ENCODE measurements at places on chromosomes 3 and 15.

DNA sequence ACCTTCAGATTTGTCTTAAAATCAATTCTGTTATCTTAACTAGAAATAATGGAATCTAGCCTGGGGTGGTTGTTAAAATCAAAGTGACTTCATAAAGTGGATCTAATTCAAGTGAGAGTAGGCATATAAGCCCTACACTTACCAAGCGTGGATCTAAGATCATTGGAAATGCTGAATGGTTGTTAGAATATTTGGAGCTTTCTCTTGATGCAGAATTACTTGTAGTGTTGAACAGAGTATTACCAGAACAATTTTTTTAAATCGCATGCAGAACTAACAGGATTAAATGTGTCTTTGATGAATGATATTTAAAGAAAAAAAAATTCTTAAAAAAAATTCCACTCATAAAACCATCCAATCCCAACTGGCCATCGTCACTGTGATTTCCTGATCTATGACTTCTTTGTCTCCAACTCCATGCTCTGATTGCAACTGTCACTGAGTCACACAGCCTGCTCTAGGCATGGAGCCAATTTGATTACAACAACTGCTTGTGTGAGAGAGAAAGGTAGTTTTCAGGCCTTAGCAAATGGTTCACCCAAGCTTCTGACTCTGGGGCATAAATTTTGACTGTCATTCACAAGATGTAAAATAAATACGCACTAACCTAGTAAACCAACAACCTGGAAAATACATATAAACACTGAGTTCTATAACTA, 25.9 kb upstream of the SPRED1 start:
- DNase-seq: no peak

DNA sequence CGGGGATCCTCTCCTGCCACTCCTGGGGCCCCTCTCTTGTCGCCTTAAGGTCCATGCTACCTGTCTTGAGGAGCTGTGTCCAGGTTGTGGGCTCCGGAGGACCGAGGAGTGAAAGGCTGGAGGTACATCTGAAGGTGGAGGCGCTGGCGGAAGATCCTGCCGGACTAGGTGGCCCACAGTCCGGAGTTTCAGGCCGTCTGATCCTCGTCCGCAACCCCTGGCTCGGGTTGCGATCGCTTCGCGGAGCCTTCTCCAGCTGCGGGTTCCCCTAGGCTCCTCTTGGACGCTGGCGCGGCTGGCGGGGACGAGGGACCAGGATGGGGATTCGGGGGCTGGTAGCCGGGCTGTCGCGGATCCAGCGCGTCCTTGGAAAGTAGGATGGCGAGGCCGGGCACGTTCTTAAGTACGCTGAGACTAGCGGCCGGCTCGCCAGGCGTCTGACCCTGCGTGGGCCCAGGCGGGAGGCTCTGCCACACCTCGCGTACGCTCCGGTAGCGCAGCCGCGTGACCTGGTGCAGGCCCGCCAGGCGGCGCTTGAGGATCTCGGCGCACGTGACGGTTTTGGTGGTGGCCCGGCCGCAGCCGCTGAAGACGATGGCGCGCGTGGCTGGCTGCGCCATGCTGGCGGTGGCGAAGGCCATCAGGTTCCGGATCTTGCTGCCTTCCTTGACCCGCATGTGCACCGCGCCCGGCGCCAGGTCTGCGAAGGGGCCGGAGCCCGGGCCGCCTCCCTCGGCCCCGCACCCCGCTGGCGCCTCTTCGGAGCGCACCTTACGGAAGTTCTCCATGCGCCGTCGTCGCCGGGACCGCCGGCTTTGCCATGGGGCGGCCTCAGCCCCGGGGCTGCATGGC, 550 bp downstream of the RPP25 start:
- peak; percentile 31 for DNase-seq

GRCh38 chr3:29565236-29565635, 284.4 kb downstream of the RBMS3 start:
- DNase-seq: no peak

DNA sequence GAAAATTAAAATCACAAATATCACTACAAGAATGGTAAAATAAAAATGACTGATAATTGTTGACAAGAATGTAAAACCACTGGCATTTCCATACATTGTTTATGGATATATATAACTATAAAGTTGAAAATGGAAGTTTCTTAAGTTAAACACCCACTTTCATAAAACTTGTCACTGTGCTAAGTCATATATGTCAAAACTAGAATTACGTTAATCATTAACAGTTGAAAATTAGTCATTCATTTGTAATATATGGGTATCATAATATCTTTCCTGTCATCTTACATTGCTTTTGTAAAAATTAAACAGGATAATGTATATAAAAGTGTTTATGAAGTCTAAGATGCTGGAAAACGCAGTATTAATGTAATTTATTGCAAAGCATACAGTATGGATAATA, 1398.6 kb upstream of the ALCAM start:
- no peak for DNase-seq

DNA sequence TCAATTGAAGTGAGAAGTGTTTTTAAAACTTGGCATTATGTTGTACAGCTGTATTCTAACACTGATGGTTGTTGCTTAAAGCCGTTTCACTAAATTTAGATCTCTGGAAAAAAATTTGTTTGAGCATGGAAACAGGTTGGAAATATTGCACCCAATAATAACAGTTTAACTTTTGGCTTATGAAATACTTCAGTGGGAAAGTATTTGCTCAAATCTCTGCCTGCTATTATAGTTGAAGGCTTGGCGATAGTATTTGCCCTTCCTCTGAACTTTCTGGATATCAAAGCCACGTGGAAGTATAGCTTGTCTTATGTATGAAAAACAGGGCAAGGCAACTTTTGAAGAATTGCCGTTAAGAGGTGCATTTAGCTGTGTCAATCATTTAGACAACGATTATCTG, 270.3 kb upstream of the LRRFIP2 start:
- DNase-seq: no peak

DNA sequence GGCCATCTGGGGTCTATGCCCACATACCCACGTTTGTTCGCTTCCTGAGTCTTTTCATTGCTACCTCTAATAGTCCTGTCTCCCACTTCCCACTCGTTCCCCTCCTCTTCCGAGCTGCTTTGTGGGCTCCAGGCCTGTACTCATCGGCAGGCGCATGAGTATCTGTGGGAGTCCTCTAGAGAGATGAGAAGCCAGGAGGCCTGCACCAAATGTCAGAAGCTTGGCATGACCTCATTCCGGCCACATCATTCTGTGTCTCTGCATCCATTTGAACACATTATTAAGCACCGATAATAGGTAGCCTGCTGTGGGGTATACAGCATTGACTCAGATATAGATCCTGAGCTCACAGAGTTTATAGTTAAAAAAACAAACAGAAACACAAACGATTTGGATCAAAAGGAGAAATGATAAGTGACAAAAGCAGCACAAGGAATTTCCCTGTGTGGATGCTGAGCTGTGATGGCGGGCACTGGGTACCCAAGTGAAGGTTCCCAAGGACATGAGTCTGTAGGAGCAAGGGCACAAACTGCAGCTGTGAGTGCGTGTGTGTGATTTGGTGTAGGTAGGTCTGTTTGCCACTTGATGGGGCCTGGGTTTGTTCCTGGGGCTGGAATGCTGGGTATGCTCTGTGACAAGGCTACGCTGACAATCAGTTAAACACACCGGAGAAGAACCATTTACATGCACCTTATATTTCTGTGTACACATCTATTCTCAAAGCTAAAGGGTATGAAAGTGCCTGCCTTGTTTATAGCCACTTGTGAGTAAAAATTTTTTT, 35.9 kb downstream of the NR1I2 start:
- DNase-seq: no peak

- peak; percentile 70 for DNase-seq
Observed at GRCh38 chr3:141498598-141499223, 11.9 kb downstream of the RASA2 start.

GRCh38 chr3:88263417-88264100, 113.8 kb downstream of the C3orf38 start:
- no peak for DNase-seq

- no peak for DNase-seq
Observed at GRCh38 chr3:33786565-33787327, 11.7 kb upstream of the PDCD6IP start.

- DNase-seq: no peak
Observed at GRCh38 chr3:142498397-142499180, 50.8 kb upstream of the XRN1 start.

DNA sequence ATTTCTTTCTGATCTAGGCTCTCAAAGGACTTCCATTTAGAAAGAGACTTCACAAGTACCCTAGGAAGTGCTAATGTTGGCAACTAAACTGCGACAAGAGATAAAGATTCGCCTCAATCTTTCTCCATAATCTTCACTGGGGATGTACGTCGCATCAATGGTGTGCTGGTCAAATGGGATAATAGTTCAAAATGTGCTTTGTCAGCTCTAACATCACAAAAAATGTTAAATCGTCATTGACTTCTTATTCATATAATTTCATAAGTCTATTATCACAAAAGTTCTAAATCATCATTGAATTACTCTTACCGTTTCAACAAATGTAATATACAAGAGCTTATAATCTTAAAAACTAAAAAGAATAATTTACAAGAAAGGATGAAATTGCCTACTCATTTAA, 727.7 kb downstream of the ROBO1 start:
- DNase-seq: no peak

DNA sequence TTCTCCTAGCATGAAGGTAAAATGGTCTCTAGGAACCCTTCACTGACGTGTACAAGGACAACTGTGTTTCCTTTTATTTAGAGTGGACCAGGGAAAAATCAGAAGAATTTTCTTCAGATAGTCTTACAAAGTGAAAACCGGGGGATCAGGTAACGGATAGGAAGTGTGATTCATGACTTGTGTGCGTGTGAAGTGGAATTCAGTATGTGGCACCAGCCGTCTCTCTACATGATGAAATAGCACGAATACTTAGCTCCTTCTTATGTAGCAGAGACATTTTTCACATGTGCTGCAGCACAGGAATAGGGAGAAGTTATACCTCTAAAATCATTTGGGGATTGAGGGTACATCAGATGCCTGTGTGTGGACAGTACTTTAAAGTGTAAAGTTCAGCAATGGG, 159.2 kb downstream of the MEX3B start:
- DNase-seq: no peak

DNA sequence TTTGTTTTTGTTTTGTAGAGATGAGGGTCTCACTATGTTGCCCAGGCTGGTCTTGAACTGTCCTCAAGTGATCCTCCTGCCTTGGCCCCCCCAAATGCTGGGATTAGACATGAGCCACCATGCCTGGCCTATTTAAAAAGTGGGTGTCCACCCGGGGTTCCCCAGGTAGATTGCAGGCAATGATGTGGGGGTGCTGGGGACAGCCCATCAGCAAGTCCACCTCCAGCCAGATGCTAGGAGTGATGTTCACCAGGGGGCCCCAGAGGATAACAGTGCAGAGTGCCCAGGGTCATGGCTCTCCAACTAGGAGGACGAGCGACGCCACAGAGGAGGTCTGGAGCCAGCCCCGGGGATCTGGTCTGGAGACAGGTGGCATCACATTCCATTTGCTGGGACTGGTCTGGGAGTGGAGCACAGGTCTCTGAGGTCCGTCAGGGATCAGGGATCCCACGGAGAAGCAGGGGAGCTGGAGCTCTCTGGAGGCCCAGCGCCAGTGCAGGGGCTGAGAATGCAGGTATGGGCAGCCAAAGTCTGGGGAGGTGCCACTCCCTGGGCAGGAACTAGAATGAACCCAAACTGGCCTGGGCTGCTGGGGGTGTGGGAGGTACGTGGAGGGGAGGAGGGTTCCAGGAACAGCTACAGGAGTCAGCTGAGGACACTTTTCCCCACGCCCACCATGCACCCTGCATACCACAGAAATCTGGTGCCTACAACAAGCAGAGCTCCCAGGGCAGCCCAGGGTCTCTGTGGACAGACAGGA, 51.2 kb upstream of the PCSK6 start:
- no peak for DNase-seq

DNA sequence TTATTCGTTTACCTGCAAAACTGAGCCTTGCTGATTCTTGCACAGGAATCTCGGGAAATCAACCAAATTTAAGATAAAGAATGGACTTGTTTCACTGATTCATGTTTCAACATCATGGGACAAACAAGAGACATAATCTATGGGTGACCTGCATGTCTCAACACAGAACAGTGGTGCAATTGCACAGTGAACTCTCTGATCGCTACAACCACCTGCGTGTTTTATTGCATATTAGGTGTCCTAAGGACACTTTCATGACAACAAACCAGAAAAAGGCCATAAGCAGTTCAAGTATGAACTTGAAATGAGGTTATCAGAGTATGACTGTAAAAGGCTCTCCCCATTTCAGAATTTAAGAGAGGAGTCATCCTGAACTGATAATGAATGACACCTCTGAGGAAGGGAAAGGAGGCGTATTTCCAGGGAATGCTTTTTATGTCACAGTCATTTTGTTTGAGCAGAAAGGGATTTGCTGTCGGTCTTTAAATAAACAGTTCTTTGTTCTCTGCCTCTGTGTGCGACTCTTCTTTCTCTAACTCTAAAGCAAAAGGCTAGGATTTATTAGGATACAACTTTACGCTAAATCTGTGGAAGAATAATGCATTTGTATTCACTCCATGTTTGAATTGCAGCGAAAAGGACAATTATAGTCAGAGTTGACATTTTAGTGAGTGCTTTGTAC, 167.2 kb downstream of the RBMS3 start:
- DNase-seq: no peak

DNA sequence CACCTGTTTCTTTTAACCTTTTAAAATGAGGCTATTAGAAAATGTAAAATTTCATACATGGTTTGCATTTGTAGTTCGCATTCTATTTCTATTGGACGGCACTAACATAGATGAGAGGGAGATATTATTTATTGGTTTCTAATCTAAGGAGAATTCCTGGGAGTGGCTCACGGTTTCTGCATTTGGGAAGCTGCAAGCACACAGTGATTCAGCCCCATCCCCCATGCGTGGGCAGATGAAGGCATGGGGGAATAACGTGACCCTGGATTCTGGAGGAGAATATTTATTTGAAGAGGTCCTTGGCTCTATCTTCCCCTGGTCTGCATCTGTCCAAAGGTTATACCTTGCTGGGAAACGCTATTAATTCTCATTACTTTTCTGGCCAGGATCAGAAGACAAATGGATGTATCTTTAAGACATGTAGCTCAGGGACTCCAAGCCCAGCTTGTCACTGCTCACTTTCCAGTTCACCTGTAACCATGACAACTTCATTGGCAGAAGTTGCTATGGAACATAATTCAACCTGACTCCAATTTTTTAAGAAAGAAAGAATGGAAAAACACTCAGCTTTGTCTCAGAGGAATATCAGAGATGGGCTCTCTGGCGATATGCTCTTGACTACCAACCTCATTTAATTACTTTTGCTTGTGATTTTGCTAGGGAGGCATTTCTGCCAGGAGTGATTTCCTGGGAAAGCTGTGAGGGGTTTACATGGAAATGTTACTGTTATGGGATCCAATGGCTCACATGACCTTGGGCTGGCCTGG, 27.2 kb upstream of the POMGNT2 start:
- no peak for DNase-seq

DNA sequence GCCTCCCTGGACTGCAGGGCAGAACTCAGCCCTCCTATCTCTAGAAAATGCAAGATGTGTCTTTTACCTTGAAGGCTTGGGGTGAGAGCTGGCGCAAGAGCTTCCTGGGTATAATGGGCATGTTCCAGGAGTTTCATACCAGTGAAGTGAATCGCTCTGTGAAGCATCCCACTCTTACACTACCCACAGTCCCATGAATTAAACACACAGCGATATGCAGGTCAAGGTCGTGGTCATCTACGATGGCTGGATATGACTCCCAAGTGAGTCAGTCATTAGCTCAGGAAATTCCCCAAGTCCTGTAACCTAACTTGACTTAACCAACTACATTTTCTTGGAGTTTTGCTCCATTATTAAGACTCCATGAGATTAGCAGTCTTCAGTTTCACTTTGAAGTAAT, 439.7 kb downstream of the NTRK3 start:
- DNase-seq: no peak

- no peak for DNase-seq
Observed at GRCh38 chr3:177906578-177907229, 629.5 kb upstream of the KCNMB2 start.

Data from stimulated activated CD8-positive, alpha-beta memory T cell treated with anti-CD3 and anti-CD28 coated beads, Interleukin-7, amount 100 ng/mL, for 1 hour (primary cell).